ENCODE measurements at places on chromosomes 12 and 14.

DNA sequence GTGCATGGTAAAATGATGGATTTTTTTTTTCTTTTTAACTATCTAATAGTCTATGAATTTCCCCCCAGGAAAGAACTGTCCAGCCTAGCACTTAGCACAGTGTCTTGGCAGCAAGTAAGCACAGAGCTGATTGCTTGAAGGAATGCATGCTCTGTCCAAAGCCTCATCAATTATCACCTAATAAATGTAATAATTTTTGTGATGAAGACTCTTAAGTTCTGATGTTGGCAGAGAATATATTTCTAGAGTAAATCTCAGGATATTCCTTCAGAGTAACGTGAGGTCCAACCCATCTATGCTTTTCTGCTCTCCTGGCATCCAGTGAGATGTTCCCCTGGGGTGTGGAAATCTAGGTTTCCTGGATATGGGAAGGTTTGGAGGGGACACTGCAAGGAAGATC lies 152.4 kb downstream of the TMX1 start:
- no peak for DNase-seq

DNA sequence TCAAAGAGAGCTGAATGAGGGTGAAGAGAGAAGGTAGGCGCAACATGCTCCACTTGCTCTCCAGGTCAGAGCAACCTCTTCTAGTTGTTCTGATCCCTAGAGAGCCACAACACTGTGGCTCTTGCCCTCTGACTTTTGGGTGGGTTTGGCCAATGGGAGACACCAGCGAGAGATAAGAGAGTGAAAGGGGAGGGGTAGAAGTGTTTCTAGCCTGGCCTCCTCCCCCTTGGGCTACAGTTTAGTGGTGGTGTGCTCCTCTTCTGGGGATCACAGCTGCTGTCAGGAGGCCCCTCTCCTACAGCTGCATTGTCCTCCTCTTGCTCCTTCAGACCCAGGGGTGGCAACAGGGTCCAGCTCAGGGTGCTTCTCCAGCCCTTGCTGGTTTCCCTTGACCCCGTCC lies 454.8 kb downstream of the FUT8 start:
- no peak for DNase-seq

DNA sequence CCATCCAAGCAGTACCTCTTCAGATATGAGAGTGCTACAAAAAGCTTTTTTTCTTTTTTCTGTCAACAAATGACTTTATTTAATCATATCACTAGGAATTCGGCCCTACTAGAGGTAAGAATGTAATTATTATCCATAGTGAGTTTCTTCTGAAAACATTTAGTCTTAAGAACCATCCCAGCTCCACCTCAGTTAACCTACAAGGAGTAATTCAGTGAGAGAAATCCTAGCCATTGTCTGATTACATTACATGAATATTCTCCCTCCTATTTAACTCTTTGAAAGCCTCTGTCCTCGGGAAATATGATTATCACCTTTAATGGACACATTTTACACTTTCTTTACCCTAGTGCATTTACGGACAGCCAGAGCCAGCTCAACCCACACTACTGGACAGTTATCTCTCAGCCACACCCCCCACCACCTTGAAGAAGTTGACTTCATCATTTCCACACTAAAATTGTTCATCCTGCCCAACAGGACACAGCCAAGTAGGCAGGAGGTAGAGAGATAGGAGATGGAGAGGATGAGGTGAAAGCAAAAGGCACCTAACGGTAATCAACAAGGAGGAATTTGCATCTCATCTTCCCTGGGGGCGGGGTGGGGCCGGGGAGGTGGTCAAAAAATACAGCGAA lies 1.3 kb downstream of the PPFIA2 start:
- no peak for DNase-seq

- no peak for DNase-seq
These were observed 51.2 kb upstream of the CCDC60 start for GRCh38 chr12:119283310-119283709.

GRCh38 chr12:47078733-47079467 lies 521 bp upstream of the PCED1B start:
- no peak for DNase-seq

- DNase-seq: no peak
These were observed 75.8 kb downstream of the FRMD6 start for GRCh38 chr14:51727526-51727925.

DNA sequence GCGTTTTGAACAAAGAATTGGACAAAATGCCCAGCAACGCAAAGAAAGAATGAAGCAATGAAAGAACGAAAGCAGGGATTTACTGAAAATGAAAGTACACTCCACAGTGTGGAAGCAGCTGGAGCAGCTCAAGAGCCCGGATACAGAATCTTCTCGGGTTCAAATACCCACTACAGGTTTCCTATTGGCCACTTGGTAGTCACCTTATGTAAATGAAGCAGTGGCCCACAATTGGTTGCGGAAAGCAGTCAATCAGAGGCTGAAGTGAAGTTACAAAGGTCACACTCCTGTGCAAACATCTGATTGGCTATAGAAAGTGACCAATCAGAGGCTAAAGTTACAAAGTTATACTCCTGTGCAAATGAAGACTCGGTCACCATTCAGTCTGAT lies 15.0 kb upstream of the PPP1R13B start:
- no peak for DNase-seq

- no peak for DNase-seq
These were observed 27.7 kb upstream of the LTA4H start for GRCh38 chr12:96063046-96063445.

DNA sequence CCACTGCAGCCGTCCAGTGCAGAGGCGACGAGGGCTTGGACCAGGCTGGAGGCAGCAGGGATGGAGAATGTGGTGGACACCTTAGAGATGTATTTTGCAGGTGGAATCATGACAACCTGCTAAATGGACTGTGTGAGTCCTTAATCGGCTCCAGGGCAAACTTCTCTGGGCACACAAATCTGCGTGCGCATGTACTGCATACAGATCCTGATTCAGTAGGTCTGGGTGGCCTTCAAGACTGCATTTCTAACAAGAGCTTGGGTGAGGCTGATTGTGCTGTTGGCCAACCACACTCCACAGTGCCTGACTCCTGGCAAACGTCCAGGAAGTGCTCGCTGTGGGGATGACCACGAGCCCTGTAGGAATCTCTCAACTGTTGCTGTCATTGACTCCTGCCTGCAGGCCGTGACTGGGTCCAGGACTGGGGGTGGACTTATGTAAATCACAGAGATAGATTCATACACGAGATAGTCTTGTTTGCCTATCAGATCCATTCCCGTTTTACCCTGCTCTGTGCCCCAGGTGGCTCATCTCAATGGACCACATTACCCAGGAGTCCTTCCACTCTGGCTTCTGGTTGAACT lies 27.2 kb downstream of the JDP2 start:
- DNase-seq: no peak

DNA sequence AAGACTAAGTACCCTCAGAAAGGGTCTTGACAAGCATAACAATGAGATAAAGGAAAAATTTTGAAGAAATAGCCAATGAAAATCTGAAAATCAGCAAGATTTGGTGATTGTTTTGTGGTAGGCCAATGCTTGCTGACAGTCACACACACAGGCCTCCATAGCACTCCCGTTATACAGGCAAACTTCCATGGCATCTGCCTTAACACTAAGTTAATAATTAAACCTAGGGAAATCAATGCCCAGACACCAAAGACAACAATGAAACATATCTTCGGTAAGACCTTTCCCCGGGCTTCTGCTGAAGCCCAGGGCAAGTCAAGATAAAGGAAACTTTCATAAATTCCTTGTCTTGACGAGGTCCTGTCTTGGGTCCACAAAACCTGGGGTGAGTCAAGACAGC lies 18.6 kb upstream of the RERGL start:
- no peak for DNase-seq

GRCh38 chr14:98512501-98513251 lies 759.3 kb downstream of the BCL11B start:
- DNase-seq: no peak

- DNase-seq: no peak
These were observed 29.8 kb upstream of the DLGAP5 start for GRCh38 chr14:55221186-55221585.

- peak; percentile 50 for DNase-seq
These were observed 37.0 kb downstream of the RASAL1 start for GRCh38 chr12:113098441-113099028.

GRCh38 chr14:68577802-68578541 lies 214.9 kb downstream of the ZFP36L1 start:
- no peak for DNase-seq

DNA sequence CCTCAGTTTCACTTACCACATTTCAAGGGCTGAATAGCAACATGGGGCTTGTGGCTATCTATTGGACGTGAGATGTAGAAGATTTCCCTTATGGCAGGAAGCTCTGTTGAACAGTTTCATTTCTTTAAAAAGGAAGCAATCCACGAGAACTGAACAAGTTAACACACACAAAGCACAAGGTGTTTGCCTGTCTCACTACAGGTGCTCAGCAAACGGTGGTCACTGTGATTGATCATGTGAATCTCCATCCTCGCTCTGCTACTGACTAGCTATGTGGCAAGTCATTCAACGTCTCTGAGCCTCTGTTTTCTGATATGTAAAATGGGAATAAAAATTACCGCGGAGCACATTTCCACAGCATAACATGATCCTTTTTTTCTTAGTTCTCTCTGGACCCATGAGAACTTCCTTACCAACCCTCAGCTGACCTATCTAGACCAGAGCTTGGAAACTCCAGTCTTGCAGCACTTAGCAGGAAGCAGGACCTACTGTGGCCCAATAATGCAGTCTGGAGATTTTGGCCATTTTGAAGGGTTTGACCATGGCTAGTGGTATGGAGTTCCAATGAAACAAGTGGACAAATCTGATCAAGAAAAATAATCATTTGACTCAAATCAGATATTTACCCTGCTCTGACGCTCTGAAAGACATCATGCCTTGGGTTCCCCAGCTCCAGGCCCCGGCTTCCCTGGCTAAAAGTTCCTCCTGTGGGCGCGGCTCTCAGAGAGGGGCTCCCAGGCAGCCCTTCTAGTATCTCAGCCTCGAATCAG lies 278.8 kb downstream of the ZFP36L1 start:
- DNase-seq: no peak

GRCh38 chr12:61916831-61917230 lies 343.4 kb upstream of the USP15 start:
- DNase-seq: no peak

GRCh38 chr14:85223667-85224066 lies 306.3 kb upstream of the FLRT2 start:
- no peak for DNase-seq

DNA sequence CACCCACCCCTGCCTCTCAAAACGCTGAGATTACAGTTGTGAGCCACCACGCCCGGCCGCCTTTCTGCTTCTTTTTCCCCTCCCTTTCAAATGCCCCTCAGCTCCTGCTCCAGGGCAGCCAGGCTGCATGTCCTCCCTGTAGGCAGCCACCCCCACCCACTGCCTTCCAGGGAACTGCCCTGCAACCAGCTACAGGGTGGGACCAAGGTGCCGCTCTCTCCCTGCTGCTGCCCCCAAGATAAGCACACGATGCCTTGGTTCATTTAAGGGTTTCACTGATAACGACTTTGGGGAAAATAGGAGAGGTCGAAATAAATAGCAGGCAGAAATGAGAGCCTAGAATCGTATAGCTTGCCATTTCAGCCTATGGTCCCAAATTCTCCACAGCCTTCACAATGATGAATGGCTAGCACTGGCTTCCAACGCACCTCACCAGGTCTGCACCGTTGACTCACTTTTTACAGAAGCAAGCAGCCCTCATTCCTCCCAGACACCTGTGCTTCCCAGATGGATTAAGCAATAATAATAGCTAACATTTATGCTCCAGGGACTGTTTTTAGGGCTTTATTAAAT lies 40.7 kb downstream of the ATG14 start:
- DNase-seq: no peak

DNA sequence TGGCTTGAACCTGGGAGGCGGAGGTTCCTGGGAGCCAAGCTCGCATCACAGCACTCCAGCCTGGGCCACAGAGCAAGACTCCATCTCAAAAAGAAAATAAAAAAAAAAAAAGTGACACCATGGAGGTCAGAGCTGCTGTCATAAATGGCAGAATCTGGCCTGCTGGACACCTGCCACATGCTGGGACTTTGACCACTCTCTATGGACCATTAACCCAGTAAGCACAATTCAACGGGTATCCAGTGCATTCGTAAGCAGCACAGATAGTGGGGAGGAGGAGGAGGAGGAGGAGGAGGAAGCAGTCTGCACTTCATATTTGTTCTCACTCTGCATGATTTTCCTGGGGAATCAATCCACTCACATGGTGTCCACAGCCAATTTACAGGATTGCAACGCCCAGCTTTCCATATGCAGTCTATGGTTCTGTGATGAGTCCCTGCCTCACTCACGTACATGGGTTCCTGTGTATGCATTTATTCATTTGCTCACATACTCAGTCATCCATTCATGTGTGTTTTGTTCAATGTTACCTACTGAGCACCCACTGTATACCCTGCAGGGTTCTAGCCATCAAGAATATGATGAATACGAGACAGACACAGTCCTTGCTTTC lies 326.8 kb downstream of the GLT1D1 start:
- no peak for DNase-seq

DNA sequence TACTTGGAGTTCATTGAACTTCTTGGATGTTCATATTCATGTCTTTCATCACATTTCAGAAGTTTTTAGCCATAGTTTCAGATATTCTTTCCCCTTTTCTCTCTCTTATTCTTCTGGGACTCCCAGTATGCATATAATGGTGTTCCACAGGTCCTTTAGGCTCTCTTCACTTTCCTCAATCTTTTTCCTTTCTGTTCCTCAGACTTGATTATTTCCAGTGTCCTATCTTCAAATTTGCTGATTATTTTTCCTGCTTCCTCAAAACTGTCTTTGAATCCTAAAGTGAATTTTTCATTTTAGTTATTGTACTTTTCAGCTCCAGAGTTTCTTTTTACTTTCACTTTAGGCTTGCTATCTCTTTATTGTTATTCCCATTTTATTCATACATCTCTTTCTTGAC lies 8.8 kb upstream of the ZFP36L1 start:
- no peak for DNase-seq

DNA sequence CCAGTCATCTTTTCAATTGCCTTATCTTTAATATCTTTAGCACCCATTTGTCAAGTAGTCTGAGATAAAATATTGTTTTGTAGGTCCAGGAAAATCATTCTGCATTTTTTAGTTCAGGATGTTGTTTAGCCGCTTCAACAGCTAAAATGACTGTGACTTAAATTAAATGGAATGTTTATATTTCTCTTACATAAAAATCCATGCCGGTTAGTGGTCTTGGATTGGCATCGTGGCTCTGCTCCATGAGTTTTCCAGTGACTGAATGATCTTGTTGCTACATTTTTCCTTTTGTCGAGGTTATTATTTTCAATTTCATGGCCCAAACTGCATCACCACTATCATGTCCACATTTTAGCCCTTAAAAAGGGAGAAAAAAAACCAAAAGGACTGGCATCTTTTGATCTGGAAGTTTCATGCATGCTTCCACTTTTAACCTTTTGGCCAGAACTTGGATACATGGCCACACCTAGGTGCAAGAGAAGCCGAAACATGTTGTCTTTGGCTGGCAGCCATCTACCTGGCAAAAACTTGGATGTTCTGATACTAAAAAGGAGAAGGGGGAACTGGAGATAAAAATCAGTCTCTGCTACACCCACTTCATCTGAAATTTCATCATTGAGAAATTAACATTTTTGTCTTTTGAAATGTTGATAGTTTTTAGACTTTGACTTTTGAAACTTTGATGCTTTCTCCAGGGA lies 142.4 kb downstream of the OTOGL start:
- no peak for DNase-seq
